Inflammatory macrophage (primary cell): ENCODE measurements at places on chromosomes 4 and X.

DNA sequence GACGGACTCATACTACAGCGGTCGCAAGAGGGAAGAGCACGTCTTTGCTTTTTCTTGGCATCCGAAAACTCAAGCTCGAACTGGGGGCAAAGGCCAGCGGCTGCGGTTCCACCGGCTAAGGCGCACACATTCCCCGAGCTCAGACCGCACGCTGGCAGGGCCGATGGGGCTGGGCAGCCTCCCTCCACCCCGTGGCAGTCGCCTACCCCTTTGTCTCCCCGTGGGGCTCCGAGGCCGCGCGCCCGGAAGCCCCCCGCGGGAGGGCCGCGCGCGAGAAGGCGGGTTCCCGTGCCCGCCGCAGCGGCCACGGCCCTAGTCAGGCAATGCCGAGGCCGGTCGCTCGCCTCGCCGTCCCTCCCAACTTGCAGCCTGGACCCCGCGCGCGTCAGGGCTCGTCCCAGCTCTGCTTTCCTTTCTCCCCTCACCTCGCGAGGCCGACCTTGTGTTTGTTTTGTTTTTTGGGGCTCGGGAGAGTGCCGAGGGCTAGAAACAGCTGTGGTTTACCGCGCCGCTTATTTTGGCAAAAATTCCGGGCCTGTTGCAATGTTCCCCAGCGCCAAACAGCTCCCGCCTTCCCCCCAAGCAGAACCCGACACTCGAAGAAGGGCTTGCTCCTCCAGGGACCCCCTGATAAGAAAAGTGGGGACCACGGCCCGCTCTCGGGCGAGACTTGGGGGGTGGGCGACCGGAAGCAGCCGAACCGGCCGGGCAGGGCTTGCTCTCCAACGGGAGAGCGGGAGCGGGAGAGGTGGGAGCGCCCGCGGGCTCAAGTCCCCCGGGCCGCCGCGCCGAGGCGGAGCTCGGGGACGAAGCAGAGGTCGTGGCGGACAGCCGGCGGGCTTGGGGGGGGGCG lies 561 bp upstream of the N4BP2 start:
- DNase-seq, result peak; percentile 75

- DNase-seq, result no peak
Observed at GRCh38 chr4:60089546-60090273, 1110.4 kb upstream of the ADGRL3 start.

DNA sequence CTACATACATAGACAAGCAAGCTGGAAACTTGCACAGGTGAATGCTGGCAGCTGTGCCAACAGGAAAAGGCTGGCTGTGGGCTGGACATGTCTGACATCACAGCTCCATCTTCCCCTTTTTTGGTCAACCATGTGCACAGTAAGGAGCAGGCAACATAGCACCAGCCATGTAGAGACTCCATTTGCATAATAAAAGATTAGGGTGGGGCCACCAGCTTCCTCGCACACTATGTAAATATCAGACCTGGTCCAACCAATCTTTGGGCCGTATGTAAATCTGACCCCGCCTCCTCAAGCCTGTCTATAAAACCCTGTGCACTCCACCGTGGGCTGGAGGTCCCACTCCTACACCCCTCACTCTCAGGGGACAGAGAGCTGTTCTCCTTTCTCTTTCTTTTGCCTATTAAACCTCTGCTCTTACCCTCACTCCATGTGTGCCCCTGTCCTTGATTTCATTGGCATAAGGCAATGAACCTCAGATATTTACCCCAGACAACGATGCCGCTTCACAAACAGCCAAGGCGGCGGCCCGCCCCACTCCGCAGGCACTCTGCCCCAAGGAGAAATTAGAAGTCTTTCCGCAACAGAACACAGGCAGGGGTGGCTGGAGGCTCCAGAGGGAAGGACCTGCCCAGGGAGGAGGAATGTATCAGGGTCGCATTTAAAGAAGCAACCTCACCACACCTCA lies 862.2 kb downstream of the TRIML1 start:
- no peak for DNase-seq

GRCh38 chr4:184649971-184650855 lies 675 bp downstream of the PRIMPOL start:
- DNase-seq, result peak; percentile 34

GRCh38 chr4:177010418-177010817 lies 217.7 kb upstream of the VEGFC start:
- DNase-seq, result no peak

DNA sequence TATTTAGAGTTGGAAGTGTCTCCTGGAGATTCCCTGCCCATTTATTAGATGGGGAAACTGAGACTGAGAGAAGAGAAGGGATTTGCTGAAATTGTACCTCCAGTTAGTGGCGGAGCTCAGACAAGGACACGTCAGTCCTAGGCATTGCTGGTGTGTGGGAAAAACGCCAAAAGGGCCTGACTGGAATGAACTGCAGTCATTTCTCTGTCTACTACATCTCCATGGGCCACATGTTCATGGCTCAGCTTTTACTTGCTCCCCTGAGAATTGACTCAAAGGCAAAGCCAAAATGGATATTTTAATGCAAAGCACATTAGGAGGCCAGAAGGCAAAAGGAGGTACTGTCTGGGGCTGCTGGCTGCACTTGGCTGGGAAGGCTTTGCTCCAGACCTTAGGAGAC lies 3.9 kb downstream of the TFDP3 start:
- DNase-seq, result no peak

DNA sequence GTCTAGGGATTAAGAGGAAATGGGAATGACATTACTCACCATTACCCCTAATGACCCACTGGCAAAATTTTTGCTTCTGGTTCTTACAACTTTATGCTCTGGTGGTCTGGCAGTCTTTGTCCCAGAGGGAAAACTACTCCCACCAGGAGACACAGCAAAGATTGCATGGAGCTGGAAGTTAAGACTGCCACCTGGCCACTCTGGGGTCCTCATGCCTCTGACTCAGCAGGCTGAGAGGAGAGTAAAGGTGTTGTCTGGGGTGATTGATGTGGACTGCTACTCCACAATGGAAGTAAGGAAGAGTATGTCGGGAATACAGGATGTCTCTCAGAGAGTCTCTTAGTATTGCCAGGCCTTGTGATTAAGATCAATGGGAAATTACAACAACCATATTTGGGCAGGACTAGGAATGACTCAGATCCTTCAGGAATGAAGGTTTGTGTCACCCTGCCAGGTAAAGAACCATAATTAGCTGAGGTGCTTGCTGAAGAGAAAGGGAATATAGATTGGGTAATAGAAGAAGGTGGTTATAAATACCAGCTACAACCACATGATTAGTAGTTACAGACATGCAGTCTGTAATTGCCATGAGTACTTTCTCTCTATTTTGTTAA lies 215.5 kb downstream of the GPAT3 start:
- DNase-seq, result no peak

- no peak for DNase-seq
Observed at GRCh38 chr4:156085100-156085499, 131.4 kb upstream of the CTSO start.

- DNase-seq, result no peak
Observed at GRCh38 chrX:68286076-68286475, 147.2 kb downstream of the OPHN1 start.

DNA sequence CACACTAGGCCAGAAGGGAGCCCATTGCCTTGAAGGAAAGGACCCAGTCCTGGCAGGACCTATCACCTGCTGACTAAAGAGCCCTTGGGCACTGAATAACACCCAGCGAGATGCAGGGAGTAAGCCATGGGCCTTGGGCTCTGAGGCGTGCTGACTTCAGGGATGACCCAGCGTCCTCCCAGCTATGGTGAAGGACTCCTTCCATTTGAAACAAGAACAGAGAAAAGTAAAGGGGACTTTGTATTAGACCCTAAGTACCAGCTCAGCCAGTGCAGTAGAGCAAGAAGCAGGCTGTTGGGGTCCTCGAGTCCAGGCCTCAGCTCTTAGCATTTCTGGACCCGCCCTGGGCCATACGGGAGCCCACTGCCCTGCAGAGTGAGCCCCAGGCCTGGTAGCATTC lies 5.1 kb downstream of the ETDA start:
- DNase-seq, result no peak

DNA sequence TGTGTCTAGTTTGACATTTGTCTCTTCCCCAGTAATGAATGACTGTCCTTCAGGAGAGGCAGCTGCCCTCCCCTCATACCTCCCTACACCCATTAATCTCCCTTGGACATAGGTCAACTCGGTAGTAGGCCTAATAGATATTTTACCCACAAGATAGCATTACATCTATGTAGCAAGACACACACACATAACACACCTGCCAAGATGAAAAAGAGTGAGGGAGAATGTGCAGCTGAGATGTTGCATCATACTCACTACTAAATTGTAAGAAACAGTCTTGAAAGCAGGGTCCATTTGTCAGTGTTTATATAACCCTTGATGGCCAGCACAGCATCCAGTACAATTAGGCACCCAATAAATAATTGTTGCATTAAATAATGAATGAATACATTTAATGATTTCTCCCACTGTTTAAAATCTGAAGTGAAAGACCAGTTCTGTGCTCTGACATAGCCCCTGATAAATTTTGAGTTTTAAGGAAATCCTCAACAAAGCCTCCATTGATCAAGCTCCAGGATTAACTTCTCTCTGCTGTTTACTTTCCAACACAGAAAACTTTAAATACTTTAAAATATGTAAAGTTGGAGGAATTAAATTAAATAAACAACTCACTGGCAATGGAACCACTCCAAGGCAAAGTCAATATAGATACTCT lies 440.8 kb upstream of the RASGEF1B start:
- no peak for DNase-seq

DNA sequence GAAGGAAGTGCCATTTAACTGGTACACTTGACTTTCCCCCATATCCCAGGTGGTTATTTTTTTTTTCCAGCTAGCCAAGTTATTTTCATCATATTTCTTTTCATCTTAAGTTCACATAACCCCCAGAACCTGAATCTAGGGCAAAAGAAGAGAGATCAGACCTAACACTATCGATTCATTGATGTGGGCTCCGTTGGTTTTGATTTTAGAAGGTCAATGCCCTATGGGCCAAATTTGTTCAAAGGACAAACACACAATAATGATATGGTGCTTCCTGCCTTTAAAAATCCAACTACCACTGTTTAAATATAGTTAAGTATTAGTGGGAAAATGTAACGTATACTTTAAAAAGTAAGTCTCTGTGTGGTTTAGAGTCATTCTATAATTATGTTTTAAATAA lies 665.7 kb downstream of the ZNF674 start:
- no peak for DNase-seq

DNA sequence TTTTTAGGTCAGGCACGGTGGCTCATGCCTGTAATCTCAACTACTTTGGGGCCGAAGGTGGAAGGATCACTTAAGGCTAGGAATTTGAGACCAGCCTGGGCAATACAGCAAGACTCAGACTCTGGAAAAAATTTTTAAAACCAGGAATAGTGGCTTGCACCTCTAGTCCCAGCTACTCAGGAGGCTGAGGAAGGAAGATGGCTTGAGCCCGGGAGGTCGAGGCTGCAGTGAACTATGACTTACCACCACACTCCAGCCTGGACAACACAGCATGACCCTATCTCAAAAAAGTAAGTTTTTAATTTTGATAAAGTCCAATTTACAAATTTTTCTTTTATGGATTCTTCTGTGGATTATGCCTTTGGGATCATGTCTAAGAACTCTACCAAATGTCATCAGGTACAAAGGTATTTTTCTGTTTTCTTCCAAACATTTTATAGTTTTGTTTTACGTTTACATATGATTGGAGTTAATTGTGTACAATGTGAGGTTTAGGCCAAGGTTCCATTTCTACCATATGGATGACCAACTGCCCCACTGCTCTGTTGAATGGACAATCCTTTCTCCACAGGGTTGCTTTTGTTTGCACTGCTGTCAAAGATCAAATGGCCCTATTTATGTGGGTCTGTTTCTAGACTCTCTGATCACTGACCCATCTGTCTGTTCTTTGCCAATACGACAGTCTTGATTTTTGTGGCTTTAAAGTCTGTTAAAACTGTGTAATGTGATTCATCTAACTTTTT lies 48.2 kb downstream of the CPLX1 start:
- DNase-seq, result no peak

DNA sequence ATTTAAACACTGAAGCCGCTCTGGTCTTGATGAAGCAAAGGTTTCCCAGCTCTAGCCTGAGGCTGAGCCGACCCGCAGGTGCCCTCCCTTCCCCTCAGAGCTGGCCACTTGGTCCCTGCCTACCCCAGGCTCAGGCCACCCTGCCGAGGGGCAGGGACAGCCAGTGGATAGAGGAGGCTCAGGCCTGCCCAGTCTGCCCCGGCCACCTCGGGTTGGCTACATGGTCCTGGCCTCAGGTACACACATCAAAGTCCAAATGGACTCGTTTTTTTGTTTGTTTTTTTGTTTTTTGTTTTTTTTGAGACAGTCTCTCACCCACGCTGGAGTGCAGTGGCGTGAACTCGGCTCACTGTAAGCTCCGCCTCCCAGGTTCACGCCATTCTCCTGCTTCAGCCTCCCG lies 23.8 kb downstream of the TACC3 start:
- no peak for DNase-seq

DNA sequence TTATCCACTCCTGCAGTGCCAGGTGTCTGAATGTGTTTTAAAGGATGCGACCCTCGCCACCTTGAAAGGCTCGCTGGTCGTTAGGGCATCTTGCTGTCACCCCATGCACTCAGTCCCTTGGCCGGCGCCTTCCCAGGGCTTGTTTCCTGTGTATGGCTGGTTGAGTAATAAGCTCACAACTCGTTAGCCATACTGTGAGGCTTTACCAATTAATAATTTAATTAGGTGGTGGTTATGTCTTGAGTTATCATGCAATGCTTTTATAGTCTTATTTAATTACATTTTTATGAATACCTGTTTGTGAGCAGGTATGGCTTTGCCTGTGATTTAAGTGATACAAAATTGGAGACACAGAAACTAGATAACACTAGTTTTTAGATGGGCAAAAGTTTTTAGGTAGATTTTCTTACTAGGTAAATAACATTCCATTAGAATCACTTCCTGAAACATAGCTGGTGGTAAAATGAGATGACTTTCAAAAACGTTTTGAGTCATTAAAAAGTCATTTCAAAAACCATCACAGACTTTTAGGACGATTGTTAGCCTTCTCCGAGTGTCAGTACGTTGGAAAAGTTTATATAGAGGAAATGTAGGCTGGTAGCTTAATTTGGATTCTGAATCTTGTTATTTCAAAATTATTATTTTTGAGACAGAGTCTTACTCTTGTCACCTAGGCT lies 18.2 kb downstream of the PTTG2 start:
- peak; percentile 39 for DNase-seq

GRCh38 chr4:140595065-140595464 lies 26.3 kb upstream of the UCP1 start:
- no peak for DNase-seq

GRCh38 chr4:110073053-110073845 lies 125.2 kb downstream of the ELOVL6 start:
- DNase-seq, result no peak
